IMR-90 (cell line): ENCODE measurements at places on chromosomes 3 and 15. TPM values are rescaled to one million over a fixed set of nuclear protein-coding genes. Genes with fewer than 3 reads are reported as not detected.

- peak; percentile 38 for DNase-seq
These were observed 110.5 kb upstream of the GAP43 start for GRCh38 chr3:115512565-115513415.

GRCh38 chr3:133278260-133279043 lies 121.4 kb upstream of the BFSP2 start:
- DNase-seq = no peak

DNA sequence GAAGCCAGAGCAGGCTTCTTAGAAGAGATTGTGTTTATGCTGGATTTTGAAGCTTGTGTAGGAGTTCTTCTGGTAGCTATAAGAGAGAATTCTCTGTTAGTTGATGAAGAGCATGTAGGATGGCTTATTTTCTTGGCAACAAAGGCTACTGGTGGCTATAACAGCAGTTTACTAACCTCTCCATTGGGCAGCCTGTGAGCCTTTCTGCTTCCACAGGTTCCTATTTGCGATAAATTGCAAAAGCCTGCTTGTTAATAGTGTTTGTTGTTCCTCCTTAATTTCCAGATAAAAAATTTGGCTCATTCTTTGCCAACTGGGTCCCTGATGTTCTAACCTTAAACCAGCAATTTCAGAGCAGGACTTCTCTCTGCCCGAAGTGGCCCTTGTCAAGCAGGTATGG lies 290.6 kb upstream of the TRIM42 start:
- DNase-seq = no peak

- DNase-seq = peak; percentile 45
These were observed 63.3 kb downstream of the AQP9 start for GRCh38 chr15:58201516-58201915.

DNA sequence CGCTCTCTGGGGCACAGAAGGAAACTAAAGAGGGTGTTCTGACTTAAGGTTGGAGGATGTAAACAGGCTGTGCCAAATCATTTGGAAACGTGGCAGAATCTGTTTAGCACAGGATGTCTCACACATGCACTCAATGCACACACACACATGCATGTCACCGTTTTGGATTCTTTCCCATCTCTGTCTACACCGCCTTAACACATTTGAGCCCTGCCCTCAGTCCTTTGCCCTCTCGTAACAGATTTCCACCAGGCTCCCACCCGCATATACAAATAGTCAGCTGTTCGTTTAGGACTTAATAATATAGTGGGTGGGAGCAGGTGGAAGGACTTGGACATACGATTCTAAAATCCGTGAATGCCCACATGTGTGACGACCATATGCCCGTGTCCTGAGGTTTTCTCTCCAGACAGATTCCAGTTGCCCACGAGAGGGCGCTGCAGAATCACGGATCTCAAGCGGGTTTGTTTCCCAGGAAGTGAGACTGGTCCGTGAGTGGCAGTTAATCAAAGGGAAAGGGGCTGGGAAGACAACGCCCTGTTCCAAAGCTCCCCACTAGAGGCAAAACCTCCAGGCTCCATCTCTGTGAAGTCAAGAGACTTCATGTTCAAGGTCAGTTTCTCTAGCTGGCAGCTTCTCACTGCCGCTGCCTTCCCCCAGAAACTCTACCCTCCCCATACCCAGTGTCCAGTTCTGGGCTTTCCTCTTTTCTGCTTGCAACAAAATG lies 44.5 kb downstream of the NOX5 start:
- DNase-seq = peak; percentile 81

DNA sequence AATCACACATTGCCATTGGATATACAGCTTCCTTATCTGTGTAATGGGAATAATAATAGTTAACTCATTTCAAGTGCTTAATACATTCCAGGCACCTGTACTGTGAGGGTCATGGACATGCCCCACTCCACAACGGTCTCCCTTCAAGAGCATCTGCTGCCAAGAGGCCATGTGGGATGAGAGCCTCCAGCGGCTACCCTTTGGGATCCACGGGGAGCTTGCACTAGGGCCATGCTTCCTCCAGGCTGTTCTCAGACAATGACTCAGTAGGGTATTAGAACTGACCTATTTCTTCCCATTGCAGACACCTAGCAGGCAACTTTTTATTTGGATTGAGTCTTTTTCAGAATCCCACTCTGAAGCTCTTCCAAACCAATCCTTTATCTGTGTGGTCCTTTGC lies 1078.9 kb downstream of the TUSC7 start:
- DNase-seq = no peak

DNA sequence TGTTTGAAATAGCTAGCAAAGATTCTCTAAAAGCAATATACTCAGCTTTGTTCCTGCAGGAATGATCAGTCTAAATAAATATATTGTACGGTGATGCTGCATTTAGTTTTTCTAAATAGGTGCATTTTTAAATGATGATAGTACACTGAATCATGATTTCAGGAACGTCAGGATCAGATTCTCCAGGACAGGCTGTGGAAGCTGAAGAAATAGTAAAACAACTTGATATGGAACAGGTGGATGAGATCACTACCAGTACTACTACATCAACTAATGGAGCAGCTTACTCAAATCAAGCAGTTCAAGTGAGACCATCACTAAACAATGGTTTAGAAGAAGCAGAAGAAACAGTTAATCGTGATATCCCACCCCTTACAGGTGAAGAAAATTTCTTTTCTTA lies 46.3 kb upstream of the EIF3J start:
- DNase-seq = peak; percentile 87

The APOD gene
- not detected in 2 replicates for total RNA-seq

The LACTB gene
- 12.9 and 41.7 TPM in 2 replicates for total RNA-seq

- no peak for DNase-seq
These were observed 10.6 kb downstream of the ACAA1 start for GRCh38 chr3:38126121-38126892.

- DNase-seq = peak; percentile 53
These were observed 142.8 kb upstream of the IQSEC1 start for GRCh38 chr3:13215940-13216546.

The CLRN1 gene
- total RNA-seq = not detected in 2 replicates

GRCh38 chr3:154642145-154642544 lies 212.2 kb upstream of the GPR149 start:
- no peak for DNase-seq

DNA sequence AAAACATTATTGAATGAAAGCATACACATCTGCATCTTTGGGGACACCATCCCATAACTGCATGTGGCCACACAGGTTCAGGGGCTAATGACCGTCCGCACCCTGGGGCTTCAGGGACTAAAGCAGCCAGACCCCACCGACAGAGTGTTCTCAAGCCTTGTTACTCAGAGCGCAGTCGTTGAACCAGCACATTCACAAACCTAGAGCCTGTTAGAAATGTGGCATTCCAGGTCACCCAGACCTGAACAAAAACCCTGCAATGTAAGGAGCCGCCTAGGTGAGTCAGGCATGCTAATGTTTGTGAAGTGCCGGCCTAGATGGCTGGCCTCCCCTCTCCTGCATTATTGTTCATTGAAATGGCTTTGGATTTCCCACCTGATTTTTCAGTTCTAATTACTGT lies 52.3 kb upstream of the HACD2 start:
- DNase-seq = no peak

The FAM81A gene
- total RNA-seq = not detected in 2 replicates

- DNase-seq = no peak
These were observed 540.9 kb downstream of the MAGI1 start for GRCh38 chr3:65497846-65498245.

The PP2D1 gene
- not detected in 2 replicates for total RNA-seq

The IQCH gene
- 2.5 and 2.8 TPM in 2 replicates for total RNA-seq

The CHL1 gene
- total RNA-seq = 1.6 and 2.2 TPM in 2 replicates

The AMIGO3 gene
- not detected in 2 replicates for total RNA-seq

The CRBN gene
- total RNA-seq = 33.9 and 53.9 TPM in 2 replicates

- no peak for DNase-seq
These were observed 513.9 kb upstream of the NR2F2 start for GRCh38 chr15:95816591-95816990.

- DNase-seq = no peak
These were observed 53.8 kb downstream of the CMTM6 start for GRCh38 chr3:32448686-32449474.

DNA sequence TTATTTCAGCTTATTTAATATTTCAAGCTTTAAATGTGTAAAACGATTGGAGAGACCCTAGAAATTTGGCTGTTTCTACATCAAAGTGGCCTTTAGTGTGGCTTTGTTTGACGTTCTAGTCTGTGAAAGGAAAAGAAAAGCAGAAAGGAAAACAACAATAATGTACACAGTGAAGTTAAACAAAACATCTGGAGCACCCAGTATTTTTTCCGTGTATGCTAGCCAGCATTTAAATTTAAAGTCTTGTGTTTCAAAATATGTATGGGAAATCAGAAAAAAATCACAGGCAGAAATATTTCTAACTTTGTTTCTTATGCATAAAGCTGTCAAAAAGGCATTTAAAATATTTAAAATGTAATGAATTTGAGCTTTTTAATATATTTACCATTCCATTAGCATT lies 218.1 kb downstream of the NAALADL2 start:
- DNase-seq = no peak

DNA sequence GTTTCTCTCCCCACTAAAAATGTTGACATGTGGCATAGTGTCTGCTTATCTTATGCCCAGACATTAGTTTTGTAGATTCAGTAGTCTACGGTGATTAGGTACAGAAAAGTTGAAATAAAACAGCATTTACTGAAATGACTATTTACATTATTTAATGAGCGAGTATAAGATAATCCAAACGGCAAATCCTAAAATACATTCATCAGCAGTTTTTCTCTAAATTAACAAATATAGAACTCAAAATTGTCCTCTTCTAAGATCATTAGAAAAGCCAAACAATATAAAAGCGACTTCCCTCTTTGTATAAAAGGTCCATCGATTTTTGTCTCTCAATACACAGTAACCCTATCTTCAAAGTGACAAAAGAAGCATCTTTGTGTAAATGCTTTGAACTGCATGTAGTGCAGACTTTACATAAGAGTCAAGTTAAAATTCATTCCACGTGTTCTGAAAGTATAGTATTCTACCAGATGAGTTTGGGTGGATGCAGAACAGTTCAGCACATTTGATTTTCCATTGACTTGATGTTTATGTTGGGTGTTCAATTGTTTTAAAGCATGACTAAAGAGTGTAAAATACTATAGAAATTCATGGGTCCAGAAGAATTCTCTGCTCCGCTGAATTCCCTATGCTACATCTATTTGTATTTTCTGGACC lies 480.8 kb upstream of the DPH6 start:
- DNase-seq = no peak

The ADGRG7 gene
- total RNA-seq = not detected in 2 replicates

DNA sequence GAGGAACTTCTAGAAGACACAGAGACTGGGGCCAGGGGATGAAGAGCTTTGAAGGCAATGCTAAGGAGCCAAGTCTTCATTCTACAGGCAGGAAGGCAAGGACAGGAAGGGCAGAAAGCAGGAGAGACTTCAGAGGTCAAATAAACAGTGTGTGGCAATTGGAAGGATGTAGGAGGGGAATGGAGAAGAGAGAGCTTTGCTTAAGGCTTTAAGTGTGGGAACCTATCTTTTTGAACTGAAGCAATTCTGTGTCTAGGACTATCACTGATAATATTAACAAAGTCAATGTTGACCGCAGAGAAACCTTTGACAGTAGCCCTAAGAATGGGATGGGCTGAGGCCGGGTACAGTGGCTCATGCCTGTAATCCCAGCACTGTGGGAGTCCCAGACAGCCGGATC lies 325.0 kb downstream of the FOXP1 start:
- no peak for DNase-seq

DNA sequence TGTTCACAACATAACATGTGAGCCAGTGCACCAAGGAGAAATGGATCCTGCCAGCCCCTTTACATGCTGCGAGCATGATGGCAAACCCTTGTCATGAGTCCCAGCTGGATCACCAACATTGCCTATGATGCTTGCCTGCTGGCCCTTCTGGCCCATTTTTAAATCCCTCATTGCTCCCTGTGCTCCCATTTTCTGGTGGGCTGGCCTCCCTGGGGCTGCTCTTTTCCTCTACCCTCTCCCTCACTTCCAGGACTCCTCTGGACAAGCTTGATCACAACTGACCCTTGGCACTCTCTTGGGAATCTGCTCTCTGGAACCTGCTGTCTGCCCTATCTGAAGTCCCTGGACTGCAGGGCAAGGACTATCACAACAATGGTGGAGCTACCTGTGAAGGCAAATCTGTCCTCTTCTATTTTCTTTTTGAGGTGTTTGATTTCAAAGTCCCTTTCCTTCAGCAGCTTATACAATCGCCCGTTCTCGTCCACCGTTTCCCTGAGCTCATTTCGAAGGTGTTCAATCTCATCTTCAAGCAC lies 16.3 kb downstream of the CCDC13 start:
- no peak for DNase-seq

DNA sequence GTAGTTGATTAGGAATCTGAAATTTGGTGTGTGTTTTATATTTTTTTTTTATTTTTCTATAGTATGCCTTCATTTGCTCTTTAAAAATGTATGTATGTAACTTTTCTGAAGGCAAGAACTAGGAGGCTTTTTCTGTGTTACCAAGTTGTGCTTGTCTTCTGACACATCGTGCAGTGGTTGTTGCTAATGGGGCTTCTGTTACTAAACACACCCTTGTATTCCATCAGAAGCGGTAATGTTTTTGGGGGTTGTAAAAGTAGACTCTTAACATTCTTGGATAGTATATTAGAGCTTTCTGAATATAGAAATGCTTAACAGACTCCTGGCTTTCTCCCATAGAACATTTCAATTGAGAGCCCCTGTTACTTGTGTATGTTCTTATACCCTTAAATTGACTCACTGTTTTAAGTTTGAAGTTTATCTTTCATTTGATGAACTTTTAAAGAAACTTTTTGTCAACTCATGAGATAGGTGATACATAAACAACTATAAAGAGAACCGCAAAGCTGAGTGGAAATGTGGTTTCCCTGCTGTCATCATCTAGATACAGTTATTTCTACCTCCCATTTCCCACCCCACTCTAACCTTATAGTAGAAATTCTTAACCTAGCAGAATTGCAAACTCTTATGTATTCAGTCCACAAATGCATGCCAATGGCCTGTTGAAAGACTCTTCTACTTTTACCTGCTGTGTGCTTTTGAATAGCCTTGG lies 2.5 kb downstream of the TIPARP start:
- DNase-seq = peak; percentile 39

- DNase-seq = peak; percentile 83
These were observed 58.9 kb upstream of the ULK4 start for GRCh38 chr3:42020684-42021307.

DNA sequence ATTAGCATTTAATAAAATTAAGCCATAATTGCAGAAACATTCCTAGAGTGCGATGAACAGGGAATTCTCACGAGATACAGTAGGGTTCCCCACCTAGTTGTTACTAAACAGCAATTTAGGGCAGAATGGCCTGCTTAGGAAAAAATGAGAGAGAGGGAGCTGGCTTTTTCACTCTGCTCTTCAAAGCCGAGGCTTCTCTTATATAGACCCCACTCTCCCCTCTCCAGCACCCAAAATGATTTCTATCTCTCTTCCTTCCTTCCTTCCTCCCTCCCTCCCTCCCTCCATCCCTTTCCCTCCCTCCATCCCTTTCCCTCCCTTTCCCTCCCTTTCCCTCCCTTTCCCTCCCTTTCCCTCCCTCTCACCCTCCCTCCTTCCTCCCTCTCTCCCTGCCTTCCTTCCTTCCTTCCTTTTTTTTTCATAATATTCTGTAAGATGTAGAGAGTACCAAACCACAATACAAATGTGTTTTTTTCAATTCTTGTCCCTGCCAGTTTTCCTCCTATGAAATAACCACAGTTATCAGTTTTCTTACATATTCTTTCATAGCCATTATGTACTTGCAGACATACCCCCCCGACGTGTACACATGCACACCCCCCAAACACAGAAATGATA lies 48.1 kb upstream of the ZCWPW2 start:
- no peak for DNase-seq
